ENCODE measurements at places on chromosomes 3 and 15. TPM values are rescaled to one million over a fixed set of nuclear protein-coding genes. Genes with fewer than 3 reads are reported as not detected.

The CAMP gene
- total RNA-seq = not detected

The PLAAT1 gene
- 2.1 TPM for total RNA-seq

The DPPA2 gene
- not detected for total RNA-seq

The COLQ gene
- 0.14 TPM for total RNA-seq

- DNase-seq = peak; percentile 37
These were observed 1.6 kb downstream of the SPRED1 start for GRCh38 chr15:38254051-38254883.

DNA sequence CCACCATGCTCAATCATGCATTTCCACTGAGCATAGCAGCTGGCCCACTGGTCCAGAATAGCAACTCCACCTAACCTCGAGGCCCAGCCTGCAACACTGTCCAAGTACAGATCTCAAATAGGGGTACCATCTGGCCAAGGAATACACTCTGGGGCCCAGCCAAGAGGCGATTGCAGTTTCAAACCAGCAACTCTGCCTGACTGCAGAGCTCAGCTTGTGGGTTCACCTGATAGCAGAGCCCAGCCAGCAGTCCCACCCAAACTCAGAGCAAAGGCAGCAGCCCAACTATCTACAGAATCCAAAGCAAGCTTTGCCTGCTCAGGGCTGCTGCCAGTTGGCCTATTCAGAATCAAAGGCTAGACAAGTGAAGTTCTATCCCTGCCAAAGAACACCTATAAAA, 30.5 kb downstream of the POLQ start:
- no peak for DNase-seq

GRCh38 chr3:77038930-77039605, 831 bp upstream of the ROBO2 start:
- DNase-seq = no peak

DNA sequence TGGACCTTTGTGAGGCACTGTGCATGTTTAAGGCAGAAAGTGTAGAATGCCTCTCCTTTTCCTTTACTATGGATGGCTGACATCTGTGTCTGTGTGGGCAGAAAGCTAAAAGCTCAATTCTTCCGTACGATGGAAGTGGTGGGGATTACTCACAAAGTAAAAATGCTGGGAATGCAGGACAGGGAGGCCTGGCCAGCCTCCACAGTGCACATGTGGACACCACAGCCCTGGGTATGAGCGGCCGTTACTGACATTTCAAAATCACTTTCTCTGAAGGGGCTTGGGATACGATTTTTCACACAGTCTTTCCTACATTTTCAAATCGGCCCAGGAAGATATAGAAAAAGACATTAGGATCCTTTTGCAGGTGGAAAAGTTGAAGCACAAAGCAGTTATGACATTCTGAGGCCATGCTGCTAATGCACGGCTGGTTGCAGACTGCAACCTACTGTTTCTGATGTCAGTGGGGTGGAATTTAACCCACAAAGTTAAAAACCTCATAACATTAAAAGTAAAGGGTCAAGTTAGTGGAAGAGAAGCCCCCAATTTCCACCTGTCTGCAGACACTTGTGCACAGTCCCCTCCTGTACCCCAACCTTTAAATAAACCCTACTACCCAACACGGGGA, 27.9 kb downstream of the EHD4 start:
- peak; percentile 69 for DNase-seq

- peak; percentile 75 for DNase-seq
These were observed 79.8 kb upstream of the ZPLD1 start for GRCh38 chr3:102354818-102355515.

- DNase-seq = no peak
These were observed 90.0 kb downstream of the RBPMS2 start for GRCh38 chr15:64685230-64685888.

Measured in epithelial cell of proximal tubule (primary cell).